Epithelial cell of prostate (primary cell): ENCODE measurements at places on chromosomes 7 and 10.

GRCh38 chr7:150335774-150336112, 5.7 kb downstream of the RARRES2 start:
- DNase-seq: no peak

GRCh38 chr7:148211740-148212151, 378.8 kb upstream of the C7orf33 start:
- DNase-seq: no peak

DNA sequence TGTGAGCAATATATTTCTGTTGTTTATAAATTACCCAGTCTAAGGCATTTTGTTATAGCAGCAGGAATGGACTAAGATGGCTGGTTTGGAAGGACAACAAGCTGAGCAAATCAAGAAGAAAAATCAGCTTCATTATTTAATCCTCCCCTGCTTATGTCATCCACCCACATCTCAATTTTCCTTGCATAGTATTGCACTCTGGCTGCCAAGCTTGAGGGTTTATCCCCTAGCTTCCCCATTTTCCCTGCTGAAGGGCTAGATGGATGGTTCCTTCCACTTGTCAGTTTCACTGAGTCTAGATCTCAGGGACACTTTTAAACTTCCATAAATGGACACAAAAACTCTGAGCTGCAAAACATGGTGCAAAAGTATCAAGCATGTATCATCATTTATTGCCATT, 75.2 kb upstream of the LAMB4 start:
- no peak for DNase-seq

- no peak for DNase-seq
These were observed 204.0 kb upstream of the AOAH start for GRCh38 chr7:36928311-36928710.

DNA sequence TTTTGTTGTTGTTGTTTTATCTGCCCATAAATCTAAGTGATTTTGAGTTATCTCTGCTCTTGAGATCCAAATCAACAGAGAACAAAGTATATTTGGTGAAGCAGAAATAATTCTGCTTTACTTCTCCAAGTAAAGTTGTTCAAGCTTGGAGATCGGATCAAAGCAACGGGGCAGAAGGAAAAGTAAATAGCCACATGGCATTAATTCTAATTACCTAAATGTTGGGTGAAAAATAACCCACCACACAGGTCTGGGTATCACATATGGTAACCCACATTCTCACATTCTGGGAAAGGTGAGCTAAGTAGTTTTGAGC, 3.1 kb downstream of the NRP1 start:
- no peak for DNase-seq

DNA sequence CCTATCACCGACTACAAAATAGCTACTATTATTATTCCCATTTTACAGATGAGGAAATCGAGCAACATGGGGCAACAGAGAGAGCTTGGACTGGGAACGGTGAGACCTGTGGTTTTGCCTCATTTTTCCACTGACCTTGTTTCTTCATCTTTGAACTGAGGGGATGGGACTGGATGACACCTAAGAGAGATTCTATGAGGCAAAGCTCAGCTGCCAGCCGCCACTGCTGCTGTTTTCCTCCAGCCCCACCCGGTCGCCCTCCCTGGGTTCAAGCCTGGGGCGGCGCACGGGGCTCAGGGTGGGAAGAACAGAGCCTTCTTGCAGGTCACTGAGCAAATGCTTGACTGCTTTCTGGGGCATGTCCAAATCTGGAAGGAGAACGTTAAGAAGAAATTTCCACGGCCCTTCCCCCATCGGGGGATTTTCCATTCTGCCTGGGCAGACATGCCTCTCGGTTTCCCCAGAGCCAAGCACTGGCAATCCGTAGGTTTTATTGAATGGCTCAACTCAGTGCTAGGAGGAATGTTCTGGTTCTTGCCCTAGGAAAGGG, 12.3 kb downstream of the DDIT4 start:
- no peak for DNase-seq

- DNase-seq: no peak
These were observed at the start of gene ELMO1 for GRCh38 chr7:37448636-37449361. Gene ELMO1 (minus strand): TSS chr7:37448864. CDS start chr7:37342690, 106,174 bp downstream.

DNA sequence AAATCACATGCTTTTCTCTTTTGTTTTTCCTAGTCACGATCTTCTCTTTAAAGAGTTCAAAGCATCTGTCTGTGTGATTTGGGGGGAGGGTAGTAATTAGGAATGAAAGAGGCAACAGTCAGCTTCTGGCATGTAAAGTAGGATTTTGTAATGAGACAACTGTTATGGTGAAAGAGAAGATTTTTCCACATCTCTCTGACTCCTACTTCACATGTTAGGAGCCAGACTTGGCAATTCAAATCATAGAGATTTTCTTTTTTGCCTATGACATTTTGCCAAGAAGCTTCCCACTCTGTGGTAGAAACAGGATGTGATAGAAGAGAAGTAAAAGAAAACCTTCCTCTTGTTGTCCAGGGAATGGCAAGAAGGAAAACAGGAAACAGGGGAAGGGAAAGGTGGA, 38.3 kb upstream of the KLHL7 start:
- DNase-seq: no peak

GRCh38 chr10:60441515-60441914, 51.8 kb upstream of the ANK3 start:
- DNase-seq: no peak

DNA sequence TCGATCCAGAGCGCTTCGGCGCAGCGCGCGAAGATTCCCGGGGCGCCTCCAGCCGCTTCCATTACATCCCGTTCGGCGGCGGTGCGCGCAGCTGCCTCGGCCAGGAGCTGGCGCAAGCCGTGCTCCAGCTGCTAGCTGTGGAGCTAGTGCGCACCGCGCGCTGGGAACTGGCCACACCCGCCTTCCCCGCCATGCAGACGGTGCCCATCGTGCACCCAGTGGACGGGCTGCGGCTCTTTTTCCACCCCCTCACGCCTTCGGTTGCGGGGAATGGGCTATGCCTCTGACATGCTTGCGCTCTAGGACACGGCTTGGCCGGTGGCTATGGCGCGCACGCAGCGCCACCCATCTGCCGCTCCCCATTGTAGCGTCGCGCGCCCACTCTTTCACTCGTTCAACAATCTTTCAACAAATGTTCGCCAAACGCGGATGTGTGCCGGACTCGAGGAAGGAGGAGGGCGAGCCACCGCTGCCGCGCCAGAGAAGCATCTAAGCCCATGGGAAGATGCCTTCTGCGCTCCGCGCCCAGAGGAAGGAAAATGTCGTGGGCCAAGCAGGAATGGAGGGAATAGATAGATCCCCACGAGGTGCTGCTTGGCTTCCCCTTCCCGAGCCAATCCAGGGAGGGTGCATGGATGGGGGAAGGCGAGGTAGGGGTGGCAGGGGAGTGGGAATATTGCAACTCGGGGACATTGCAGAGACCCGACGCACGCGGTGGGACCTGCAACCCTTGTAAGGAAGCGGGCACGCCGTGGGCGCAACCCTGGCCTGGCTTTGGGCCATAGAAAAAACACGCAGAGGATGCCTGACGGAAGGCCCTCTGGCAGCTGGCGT, 5.1 kb upstream of the CYP26A1 start:
- no peak for DNase-seq

GRCh38 chr10:51857305-51857704, 157.9 kb upstream of the CSTF2T start:
- DNase-seq: no peak

GRCh38 chr10:58886406-58886805, 290.0 kb upstream of the PHYHIPL start:
- no peak for DNase-seq

GRCh38 chr7:55931421-55932151, 20.1 kb upstream of the MRPS17 start:
- DNase-seq: no peak

DNA sequence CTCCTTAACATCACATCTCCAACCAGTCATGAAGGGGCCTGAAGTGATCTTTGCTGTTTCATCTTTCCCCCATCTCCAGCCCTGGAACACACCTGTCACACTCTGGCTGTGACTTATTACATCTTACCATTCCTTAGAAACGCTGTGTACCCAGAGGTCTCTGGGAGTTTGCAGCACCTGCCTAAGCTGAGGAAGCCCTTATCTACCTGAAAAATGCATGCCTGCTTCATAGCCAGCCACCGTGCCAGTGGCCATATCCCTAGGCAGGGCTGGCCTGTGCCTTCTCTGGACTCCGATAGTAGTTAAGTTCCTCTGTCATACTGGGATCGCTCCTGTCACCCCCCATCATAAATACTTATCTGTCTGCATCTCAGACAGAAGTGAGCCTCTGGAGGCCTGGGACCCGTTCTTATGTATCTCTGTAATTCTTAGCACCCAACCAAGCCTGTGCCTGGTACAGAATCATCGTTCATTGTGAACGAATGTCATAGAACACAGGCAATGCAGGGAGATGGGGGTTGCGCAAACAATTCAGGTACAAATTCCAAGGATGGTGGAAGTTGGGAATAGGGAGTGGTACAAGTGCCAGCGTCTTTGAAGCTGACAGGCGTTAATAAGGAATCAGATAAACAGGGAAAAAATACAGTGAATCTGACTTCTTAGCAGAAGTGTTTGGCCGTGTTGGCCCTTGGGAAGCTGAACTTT, 254.6 kb downstream of the CAMK1D start:
- DNase-seq: no peak

GRCh38 chr7:14125998-14126397, 136.5 kb upstream of the ETV1 start:
- no peak for DNase-seq

DNA sequence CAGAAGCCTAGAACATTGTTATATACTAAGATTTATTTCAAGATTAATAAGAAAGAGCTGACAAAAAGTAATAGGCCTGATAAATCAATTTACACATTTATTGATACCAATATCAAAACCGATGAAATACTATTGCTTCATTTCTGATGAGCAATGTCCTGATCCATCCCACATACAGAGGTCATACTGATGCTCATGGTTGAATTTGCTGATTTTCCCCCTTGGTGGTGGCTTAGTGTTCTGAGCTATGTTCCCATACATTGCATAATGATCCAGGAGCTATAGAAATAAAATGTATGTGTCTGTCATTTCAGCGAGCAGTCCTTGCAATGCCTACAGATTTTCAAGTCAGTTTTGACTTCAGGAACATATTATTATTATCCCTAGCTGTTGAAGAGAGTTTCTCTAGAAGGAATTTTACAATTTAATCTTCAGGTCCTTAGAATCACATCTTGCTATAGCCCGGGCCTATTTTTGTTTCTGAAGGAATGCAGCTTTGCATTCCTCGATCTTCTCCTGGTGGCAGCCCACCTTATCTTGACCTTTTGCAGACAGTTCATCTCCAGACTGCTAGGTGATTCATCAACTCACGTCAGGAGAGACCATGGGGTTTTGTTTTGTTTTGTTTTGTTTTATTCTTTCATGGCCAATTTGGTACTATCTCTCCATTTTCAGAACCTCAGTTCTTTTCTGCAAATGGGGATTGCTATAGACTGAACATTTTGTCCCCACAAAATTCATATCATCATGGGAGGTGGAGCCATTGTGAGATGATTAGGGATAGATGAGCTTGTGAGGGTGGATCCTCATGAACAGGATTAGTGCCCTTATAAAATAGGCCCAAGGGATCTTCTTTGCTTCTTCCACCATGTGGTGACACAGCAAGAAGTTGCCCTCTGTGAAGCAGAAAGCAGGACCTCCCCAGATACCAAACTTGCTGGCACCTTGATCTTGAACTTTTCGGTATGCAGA, 465.6 kb upstream of the IGFBP3 start:
- no peak for DNase-seq

GRCh38 chr10:124534231-124534798, 72.7 kb downstream of the LHPP start:
- DNase-seq: no peak

DNA sequence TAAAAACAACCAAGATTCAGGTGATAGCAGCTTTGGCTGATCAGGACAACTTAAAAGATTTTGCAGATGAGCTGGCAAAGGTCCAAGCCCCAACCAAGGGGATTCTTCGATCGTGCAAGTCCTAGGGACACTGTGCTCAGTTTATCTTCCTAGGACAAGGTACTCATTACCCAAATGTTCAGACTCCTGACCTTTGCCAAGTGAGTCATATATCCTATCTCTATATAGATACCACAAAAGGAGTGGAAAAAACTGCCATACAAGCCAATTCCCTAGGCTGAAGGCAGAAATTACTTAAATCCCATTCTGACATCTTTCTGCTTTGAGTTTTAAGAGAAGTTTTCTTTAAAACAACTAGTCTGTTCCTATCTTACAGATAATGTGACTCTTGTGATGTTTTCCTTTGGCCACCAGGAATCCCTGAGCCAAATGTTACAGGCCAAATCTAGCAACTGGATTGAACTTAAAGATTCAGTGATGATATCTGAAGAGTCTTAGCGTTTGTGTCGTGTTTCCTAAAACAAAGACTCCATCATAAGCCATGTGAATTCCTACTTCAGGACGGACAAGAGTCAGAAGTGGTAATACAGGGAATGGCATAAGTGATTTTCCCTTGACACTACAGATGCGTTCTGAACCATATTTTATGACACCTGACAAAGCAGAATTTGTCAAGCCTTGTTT, 142.6 kb upstream of the ASAH2 start:
- DNase-seq: no peak

DNA sequence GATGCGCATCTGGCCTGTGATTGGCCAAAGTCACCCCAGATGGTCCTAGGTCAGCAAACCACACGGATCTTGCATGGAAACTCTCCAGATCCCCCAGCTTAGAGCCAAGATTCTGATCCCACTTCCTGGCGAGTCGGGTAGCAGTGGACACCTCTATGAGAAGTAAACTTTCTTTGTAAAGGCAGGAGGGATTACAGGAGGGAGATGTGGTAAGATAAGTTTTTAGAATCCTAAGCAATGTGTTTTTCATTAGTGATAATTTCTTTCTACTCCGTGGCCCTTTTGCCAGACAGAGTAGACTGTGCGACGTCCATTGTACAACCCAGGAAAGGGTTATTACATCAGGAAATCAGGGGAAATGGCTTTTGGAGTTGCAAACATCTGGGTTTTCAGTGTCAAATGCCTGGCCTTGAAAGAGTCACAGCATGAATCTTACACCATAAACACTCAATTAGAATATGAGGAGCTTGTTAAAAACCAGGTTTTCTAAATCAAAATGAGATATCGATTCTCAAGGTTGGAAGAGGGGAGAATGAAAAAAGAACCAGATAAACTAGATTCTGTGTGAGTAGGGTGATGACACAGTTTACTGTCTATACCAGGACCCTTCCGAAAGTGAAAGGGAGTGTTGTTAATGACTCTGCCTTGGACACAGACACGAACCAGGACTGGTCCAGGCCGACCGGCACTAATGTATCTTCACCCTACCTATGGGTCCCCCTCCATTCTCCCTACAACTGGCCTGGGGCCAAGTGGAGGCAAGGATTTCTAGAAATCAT, 61.9 kb upstream of the WAC start:
- no peak for DNase-seq

- no peak for DNase-seq
These were observed 3.4 kb upstream of the ADCY1 start for GRCh38 chr7:45570797-45571196.

DNA sequence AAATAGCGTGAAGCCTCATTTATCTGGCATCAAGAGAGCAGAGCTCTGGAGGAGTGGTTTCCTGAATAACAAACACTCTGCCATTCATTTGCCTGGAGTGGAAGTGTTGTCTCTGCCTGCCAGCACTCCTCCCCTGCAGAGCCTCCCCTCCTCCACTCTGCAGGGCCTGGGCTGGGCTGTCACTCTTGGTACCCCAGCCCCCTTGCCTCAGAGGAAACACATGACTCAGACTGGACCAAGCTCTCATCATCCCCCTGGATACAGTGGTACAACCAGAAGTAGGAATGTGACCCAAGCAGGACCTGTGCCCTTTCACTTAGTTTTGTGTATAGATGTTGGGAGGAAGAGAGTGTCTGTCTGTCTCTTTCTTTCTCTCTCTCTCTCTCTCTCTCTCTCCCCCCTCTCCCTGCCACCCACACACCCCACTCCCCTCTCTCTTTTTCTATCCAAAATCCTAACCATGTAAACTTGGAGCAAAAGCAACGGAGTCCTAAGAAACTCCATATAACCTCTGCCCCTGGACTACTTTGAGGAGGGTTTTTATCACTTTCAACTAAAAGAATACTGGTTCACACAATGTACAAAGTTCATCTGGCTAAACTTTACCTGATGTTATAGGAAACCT, 43.9 kb downstream of the DOCK4 start:
- DNase-seq: no peak
